ENCODE measurements at places on chromosomes 11 and 22. TPM values are rescaled to one million over a fixed set of nuclear protein-coding genes. Genes with fewer than 3 reads are reported as not detected.

DNA sequence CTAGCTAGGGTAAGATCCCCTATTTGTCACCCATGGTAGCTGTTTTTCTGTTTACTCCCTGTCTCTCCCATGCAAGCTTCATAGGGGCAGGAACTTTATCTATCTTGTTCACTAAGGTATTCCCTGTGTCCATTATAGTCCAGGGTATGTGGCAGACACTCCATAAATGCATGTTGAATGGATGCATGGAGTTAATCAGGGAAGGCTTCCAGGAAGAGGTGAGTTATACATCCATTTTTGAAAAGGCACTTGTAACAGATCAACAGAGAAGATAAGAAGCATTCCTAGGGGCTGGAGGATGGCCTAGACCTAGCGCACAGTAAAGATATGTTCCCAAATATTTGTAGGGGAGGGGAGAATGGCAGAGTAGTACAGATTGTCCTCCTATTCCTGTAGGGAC is 130.3 kb downstream of the BUD13 start:
- no peaks in the 10 kb centered on the region for H3K36me3 ChIP-seq
- H3K4me3 ChIP-seq: no peak overlapping the region
- no peak overlapping the region for H3K27ac ChIP-seq
- DNase-seq: no peak

GRCh38 chr22:49622241-49623105 is 205.2 kb downstream of the BRD1 start:
- no peak for DNase-seq
- no peak overlapping the region for H3K4me3 ChIP-seq
- no peak overlapping the region for H3K27ac ChIP-seq
- no peaks in the 10 kb centered on the region for H3K4me1 ChIP-seq
- no peaks in the 10 kb centered on the region for H3K27me3 ChIP-seq

Gene FGF19
- total RNA-seq: not detected

Gene LRRC56
- 2.5 TPM for total RNA-seq

DNA sequence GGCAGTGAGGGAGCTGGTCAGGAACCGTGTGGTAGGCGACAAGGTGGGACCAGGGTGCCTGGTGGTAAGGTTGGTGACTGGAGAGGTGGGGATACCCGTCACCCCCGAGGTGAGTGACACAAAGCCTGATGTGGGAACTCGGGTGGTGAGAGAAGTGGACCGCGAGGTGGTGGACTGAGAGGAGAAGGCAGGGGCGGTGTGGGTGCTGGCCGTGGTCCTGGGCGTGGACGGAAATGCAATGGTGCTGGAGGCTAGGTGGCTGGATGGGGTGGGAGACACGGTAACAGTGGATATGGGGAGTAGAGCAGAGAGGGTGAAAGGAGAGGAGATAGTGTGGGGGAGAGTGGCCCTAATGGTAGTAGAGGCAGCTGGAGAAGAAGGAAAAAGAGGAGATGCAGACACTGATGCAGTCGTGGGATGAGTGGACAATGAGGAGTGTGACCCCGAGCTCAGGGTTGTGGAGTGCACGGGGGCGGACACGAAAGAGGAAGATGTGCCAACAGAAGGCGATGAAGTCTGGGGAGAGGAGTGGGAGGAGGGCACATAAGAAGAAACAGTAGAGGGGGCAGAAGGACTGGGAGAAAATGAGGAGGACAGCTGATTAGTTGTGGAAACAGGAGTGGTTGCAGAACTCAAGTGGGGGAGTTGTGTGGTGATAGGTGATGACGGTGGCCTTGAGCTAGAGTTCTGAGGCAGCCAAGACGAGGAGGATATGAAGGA is 20.5 kb downstream of the MUC6 start:
- H3K27ac ChIP-seq: no peak overlapping the region
- no peaks in the 10 kb centered on the region for H3K27me3 ChIP-seq
- no peak overlapping the region for H3K4me3 ChIP-seq
- peaks cover 1% of the 10 kb centered on the region for H3K36me3 ChIP-seq

DNA sequence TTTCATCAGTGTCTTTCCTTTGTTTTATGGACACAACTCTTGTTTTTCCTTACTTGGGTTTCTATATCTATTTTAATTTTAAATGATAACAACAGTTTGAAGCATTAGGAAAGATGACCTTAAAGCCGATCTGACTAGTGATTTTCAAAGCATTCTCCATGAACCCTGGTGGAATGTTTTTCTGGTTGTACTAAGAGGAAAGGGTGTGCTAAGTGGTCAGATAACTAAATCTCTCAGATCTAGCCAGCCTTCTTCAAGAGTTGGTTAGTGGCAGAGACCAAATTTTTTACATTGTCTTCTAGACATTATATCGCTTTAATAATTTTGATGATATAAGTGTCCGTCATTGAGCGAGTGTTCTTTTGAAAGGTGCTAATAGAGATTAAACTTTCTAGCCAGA is 134.4 kb downstream of the METTL15 start:
- H3K4me3 ChIP-seq: no peak overlapping the region
- H3K27me3 ChIP-seq: no peaks in the 10 kb centered on the region
- DNase-seq: no peak
- no peaks in the 10 kb centered on the region for H3K36me3 ChIP-seq

DNA sequence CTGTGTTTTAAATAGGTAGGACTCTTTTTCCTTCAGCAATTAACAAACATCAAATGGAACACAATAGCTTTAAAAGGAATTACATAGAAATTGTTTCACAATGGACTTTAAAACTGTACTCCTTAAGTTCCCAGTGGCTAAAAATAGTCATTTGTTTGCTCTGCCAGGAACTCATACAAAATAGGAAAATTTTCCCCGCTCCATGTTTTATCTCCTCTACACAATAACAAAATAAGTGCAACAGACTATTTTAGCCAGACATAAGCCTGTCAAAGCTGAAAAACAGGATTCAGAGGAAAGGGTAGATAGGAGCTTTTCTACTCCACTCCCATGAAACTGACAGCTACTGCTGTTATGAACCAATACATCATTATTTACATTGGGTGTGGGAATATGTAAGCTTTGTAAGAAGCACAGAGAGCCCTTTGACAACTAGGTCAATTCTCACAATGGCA is 90.1 kb downstream of the STK33 start:
- H3K4me3 ChIP-seq: no peak overlapping the region
- H3K27ac ChIP-seq: no peak overlapping the region
- H3K36me3 ChIP-seq: no peaks in the 10 kb centered on the region
- H3K4me1 ChIP-seq: no peaks in the 10 kb centered on the region
- H3K27me3 ChIP-seq: peaks cover 22% of the 10 kb centered on the region

DNA sequence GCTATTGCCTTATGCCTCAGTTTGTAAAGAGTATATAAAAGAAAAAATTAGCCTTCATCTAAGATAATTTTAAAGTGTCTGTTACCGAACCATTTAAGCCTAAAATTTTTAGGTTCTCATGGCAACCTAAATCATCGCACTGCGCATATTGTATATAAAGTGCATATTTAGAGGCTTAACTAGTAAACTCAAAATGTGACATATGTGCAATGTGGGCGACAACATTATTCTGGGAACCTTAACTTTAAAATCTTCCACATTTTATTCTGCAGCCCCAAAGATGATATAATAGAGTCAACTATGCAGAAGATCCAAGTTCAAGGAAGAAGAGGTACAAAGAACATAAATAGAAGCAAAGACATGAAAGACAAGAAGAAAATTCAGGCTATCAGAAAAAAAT is 23.0 kb downstream of the CELF1 start:
- H3K4me3 ChIP-seq: no peak overlapping the region
- no peak for DNase-seq
- no peaks in the 10 kb centered on the region for H3K27me3 ChIP-seq
- H3K4me1 ChIP-seq: peaks cover 37% of the 10 kb centered on the region
- no peak overlapping the region for H3K27ac ChIP-seq

DNA sequence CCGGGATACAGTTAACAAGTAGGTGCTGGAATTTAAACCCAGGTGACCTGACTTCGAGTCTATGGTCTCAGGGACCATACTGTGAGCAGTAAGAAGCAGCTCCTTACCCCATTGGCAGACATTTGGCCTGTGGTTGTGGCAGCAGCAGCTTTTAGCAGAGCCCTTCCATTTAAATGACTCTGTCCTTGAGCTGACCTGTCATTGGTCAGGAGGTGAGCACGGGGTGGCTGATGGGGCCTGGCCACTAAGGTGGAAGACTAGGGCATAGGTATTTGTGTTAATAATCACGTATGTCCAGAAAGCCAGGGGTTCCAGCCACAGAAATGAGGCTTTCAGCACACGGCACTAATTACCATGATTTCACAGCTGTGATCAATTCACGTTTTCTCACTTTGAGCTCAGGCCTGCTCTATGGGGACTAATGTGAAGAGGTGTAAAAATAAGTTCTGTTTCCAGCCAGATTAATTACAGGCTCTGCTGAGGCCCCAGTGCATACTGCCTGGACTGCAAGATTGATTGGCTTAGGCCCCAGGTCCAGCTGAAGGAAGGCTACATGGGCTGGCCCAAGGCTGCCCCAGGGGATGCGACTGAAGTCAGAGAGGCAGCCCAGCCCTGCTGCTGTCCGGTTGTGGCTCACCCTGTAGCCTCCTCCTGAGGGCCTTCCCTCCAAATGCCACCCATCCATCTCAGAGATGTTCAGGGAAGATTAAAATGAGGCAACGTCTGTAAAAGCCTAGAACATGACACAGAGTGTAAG is 76.0 kb downstream of the FDX1 start:
- no peaks in the 10 kb centered on the region for H3K4me1 ChIP-seq
- no peak overlapping the region for H3K4me3 ChIP-seq
- H3K27ac ChIP-seq: no peak overlapping the region
- H3K36me3 ChIP-seq: no peaks in the 10 kb centered on the region

DNA sequence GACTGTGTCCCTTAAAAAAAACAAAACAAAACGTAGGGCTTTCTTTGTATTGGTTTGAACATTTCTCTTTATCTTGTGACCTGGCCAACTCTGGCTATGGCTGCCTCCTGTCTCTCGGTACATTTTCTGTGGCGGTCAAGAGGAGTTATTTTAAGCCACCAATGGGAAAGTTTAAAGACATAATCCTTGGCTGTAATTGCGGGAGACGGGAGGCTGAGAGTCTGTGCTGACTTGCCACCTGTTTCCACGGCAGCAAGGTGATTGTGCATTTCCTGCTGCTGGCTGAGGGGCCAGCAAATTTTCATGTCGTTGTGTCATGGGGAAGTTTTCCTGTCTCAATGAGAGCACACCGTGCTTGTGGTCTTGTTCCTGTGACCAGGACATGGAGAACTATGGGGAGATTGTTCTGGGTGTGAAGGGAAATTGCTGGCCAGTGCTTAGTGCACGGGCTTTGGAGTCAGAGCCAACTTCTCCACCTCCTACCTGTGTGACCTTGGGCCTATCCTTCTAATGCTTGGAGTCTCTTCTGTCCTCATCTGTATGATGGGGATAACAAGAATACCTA is 11.0 kb downstream of the PTPRJ start:
- DNase-seq: no peak
- H3K27ac ChIP-seq: no peak overlapping the region
- H3K36me3 ChIP-seq: no peaks in the 10 kb centered on the region
- H3K4me3 ChIP-seq: no peak overlapping the region

DNA sequence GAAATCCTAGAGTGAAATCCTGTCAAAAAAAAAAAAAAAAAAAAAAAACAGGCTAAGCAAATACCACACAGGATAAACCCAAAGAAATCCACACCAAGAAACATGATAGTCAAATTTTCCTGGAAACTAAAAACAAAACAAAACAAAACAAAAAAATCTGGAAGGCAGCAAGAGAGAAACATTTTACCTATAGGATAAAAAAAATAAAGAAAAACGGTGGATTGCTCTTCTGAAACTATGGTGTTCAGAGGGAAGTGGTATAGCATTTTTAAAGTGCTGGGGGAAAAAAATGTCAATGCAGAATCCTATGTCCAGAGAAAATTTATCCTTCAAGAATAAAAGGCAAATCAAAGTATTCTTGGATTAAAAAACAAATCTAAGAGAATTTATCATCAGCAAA is 41.6 kb upstream of the CBX7 start:
- no peak for DNase-seq
- H3K4me3 ChIP-seq: no peak overlapping the region
- H3K27ac ChIP-seq: no peak overlapping the region
- H3K4me1 ChIP-seq: no peaks in the 10 kb centered on the region

DNA sequence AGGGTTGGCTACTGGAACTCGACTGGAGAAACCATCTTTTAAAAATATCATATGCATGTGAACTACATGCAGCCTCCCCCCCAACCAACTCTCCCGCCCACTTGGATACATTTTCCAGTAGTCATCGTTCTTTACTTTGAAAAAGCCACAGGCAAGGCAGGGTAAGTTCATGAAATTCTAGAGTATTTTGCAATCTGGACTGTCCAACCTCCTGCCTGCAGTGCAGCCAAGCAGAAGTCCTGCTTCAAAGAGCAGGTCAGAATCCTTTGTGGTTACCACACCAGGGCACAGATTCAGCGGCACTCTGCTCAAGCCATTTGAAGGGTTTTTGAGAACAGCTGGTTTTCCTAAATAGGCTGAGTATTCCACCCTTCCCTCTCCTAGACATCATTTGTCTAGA is 12.1 kb downstream of the ELF5 start:
- H3K36me3 ChIP-seq: no peaks in the 10 kb centered on the region
- H3K4me1 ChIP-seq: no peaks in the 10 kb centered on the region
- no peak overlapping the region for H3K4me3 ChIP-seq

Gene CSNK2A3
- total RNA-seq: 1.4 TPM

GRCh38 chr11:82003671-82004515 is 729.8 kb downstream of the FAM181B start:
- peaks cover 14% of the 10 kb centered on the region for H3K4me1 ChIP-seq
- no peaks in the 10 kb centered on the region for H3K36me3 ChIP-seq
- no peak overlapping the region for H3K4me3 ChIP-seq

- no peak overlapping the region for H3K4me3 ChIP-seq
- DNase-seq: no peak
- no peaks in the 10 kb centered on the region for H3K36me3 ChIP-seq
- no peaks in the 10 kb centered on the region for H3K27me3 ChIP-seq
- no peak overlapping the region for H3K27ac ChIP-seq
- H3K4me1 ChIP-seq: peaks cover 90% of the 10 kb centered on the region
Observed at GRCh38 chr11:96211436-96211835, 131.6 kb downstream of the MAML2 start.

Gene DEFB131B
- not detected for total RNA-seq

GRCh38 chr11:91272089-91272488 is 952.5 kb upstream of the FAT3 start:
- no peaks in the 10 kb centered on the region for H3K36me3 ChIP-seq
- H3K27ac ChIP-seq: no peak overlapping the region
- H3K4me3 ChIP-seq: no peak overlapping the region

Gene GRM5
- not detected for total RNA-seq

DNA sequence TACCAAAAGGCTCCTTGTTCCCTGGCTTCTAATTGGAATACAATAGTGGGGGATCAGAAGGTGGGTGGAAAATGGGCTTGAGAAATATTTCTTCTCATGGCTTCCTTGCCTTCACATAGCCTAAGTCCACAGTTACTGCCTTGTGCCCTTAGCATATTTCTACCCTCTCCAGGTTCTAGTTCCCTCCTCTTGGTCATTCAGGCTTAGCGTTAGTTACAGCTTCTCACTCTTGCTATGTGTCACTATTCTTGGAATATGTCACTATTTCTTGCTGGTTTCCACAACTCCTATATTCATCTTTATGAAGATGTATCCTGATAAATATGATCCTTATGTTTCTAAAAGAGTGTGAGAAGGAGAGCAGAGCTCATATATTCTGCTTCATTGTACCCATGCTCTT is 2.5 kb downstream of the OR2D2 start:
- H3K4me3 ChIP-seq: no peak overlapping the region
- no peak overlapping the region for H3K27ac ChIP-seq
- no peaks in the 10 kb centered on the region for H3K36me3 ChIP-seq

Gene AMPD3
- 0.42 TPM for total RNA-seq

Gene SLC1A2
- total RNA-seq: 0.11 TPM
